AG10803 (cell line): ENCODE measurements at places on chromosomes 3 and 15.
A peak's percentile ranks its signal among the peaks of the same experiment; 100 is the strongest.

DNA sequence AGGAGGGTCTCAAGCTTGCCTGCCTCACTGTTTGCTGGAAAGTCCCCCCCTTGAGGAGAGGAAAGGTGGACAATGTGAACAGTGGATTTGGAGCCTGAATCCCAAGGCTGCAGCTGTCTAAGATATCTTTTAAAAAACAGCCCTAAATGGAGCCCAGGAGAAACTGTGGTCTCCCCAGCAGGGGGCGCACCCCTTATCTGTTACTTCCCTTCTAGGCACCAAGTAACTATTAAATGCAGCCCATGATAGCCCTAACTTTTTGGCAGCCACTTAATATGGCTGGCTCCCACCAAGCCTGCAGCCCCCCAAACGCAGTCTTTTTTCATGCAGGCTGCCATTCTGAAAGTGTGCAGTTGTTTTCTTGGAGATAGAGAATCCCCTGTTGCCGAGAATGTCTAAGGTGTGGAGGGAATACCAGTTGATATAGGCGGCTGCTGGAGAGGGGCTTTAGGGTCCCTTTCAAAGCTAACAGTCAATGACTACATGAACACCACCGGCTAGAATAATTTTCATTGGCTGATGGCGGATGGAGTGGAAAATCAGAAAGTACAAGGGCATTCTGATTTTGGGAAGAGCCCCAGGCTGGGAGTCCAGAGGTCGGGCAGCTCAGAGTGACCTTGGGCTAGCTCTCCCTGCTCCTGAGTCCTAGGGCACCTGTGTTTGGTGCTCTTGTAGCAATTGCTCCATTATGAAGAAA, 1.3 kb downstream of the RHCG start:
- DNase-seq, result no peak

GRCh38 chr15:78992416-78993256, 47.8 kb upstream of the CTSH start:
- DNase-seq, result peak; percentile 23

DNA sequence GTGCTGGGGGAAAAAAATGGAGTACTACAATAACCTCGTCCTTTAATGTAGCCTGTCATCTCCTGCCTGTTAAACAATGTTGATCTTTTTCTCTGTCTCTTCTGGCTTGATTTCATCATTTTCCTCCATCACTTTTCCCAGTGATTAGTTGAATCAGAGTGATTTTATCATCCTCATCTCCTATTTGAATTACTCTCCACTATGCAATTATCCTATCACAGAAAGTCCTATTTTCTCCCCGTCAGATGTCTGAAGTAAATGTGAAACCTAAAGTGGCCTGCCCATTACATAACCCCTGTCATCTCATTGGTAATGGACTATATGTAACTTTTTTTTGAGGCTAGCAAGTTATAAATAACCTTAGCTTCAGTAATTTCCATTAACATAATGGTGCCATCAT, 201.8 kb downstream of the CACNA2D3 start:
- no peak for DNase-seq

DNA sequence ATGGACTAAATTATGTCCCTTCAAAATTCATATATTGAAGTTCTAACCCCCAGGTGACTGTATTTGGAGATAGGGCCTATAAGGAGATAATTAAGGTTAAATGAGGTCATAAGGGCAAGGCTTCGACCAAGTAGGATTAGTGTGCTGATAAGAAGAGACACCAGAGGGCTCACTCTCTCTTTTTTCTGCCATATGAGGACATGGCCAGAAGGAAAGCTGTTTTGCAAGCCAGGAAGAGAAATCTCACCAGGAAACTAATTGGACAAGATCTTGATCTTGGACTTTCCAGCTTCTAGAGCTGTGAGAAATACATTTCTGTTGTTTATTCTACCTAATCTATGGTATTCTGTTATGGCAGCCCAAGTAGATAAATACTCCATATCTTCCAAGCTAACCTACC, 503.6 kb upstream of the NAALADL2 start:
- peak; percentile 40 for DNase-seq

- peak; percentile 75 for DNase-seq
Measured at GRCh38 chr15:82178061-82178460, 84.5 kb downstream of the EFL1 start.

DNA sequence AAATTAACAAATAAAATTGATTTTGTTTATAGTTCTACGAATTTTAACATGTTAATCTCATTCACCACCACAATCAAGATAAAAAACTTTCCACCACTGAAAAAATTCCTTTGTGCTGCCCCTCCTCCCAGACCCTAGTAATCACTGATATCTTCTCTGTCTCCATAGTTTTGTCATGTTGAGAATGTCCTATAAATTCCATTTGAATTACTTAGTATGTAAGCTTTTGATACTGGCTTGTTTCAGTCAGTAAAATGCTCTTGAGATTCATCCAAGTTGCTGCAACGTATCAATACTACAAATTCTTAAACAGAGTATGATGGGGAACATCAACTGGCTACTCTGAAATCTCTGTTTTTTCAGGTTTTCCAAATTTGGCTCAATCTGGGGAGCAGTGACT, 129.6 kb downstream of the CTNNB1 start:
- DNase-seq, result peak; percentile 42
